Stimulated activated CD4-positive, alpha-beta T cell treated with anti-CD3 and anti-CD28 coated beads, Interleukin-12 subunit alpha, Interleukin-12 subunit beta, amount 100 ng/mL, for 24 hours (primary cell): ENCODE measurements at places on chromosomes 13 and 19.

DNA sequence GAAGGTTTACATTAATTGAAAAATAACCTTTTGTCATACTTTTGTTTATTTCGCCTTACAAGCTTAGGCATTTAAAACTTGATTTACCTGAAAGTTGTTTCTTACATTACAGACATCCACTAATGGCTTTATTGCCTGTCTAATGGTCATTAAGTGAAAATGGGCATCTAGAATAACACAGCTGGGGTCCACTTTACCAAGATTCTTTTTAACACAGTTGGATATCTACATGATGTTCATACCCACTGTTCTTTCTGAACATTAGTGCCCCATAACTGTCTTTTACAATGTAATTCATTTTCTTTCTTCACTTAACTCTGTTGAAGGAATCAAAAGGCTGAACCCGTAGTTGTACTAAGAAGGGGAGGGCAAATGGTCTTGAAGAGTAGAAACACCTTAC lies 19.8 kb upstream of the KLHL1 start:
- no peak for DNase-seq

DNA sequence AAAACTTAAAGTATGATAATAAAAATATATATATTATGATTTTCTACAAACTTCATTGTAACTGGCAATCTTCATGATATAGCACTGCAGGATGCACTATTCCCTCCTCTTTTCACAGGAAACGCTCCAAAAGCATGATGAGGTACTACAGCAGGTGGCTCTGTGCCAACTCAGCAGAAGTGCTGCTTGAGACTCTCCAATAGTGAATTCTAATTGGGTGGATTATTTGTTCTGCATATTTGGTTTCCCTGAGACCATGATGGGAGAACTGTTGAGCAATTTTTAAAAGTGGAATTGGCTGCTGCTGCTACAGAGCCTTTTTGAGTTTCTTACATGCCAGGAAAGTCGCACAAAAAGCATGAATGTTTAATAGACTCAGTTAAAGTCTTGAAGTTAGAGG lies 1782.4 kb upstream of the PCDH20 start:
- no peak for DNase-seq

- no peak for DNase-seq
These were observed 1.8 kb downstream of the INSR start for GRCh38 chr19:7292352-7292949.

- no peak for DNase-seq
These were observed 512 bp downstream of the MED4 start for GRCh38 chr13:48094404-48094780.

DNA sequence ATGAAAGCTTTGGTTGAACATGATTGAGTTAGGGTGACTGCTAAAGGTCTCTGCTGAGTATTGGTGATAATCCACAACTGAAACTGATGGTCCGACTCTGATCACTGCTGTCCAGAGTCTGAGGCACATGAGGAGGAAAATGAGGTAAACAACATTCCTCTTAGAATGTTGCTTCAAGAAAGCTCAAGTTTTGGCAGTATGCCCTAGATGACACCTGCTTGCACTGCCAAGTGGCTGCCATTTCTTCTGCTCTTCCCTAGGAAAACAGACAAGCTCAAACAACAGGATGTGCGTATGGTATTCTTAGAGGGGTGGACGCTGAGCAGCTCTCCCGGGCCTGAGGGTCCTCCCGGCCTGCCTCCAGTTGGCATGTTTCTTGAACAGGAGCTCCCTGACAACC lies 15.2 kb upstream of the MTIF3 start:
- DNase-seq = no peak

DNA sequence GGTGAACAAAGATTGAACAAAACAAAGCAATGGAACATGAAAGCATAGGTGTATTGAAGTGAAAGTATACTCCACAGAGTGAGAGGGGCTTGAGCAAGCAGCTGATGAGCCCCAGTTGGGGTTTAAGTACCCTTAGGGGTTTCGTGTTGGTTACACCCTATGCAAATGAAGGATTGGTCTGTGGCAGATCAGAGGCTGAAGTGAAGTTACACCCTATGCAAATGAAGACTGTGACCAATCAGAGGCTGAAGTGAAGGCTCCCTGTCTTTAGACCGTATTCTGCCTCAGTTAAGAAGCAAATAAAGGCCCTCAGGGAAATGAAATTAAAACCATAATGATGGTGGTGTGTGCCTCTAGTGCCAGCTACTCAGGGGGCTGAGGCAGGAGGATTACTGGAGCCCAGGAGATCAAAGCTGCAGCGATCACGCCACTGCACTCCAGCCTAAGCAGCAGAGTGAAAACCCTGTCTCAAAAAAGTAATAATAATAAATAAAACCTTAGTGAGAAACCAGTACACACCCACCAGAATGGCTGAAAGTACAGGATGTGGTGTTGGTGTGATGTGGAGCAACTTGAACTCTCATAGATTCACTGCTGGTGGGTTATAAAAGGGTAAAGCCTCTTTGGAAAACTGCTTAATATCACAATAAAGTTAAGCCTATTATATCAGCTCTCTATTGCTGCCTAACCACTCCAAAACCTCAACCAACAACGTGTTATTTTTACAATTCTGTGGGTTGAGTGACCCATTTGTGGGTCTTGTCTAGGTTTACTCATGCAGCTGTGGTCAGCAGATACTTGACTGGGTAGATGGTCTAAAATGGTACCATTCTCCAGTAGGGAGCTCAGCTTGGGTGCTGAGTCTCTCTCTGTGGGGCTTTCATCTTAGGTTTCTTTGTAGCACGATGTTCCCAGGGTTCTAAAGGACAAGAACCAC lies 12.8 kb upstream of the UPF3A start:
- DNase-seq = no peak

GRCh38 chr19:10514211-10515145 lies 2.8 kb downstream of the S1PR5 start:
- DNase-seq = no peak
